ENCODE measurements at places on chromosomes 3 and 15.

DNA sequence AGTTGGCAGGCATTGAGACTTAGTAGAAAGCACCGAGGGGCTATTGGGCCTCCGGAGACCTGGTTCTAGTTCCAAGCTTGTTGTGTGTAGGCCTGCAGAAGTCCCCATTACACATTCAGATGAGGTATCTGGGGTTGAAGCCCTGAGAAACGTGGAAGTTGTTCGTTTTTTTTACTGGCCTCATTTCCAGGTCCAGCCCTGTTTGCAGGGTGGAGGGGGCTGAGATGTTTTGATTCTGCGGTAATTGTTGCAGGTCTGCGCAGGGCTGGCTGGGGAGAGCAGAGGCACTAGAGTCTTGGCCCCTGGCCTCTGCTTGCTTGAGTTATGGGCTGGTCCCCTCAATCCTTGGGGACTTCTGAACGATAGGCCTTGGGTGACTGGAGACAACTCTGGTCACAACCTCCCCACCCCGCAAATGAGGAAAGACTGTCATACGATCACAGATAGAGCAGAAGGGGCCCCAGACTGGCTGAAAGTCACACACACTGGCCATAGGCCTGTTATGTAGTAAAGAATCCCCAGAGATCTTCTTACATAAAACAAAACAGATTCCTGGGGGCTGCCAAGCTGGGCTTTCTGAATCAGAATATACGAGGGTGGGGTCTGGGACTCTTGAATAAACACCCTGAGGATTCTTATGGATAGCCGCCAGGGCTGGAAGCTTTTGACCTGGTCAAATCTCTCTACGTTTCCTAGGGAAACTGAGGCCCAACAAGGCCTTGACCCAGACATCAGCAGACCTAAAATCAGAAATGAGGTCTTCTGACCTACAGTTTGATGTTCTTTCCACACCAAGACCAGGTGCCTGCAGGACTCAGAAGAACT, 15.6 kb downstream of the KBTBD13 start:
- no peak for DNase-seq

- DNase-seq: no peak
Measured at GRCh38 chr15:69504352-69505040, 51.9 kb downstream of the RPLP1 start.

GRCh38 chr3:179020112-179020511, 51.5 kb downstream of the ZMAT3 start:
- DNase-seq: no peak

DNA sequence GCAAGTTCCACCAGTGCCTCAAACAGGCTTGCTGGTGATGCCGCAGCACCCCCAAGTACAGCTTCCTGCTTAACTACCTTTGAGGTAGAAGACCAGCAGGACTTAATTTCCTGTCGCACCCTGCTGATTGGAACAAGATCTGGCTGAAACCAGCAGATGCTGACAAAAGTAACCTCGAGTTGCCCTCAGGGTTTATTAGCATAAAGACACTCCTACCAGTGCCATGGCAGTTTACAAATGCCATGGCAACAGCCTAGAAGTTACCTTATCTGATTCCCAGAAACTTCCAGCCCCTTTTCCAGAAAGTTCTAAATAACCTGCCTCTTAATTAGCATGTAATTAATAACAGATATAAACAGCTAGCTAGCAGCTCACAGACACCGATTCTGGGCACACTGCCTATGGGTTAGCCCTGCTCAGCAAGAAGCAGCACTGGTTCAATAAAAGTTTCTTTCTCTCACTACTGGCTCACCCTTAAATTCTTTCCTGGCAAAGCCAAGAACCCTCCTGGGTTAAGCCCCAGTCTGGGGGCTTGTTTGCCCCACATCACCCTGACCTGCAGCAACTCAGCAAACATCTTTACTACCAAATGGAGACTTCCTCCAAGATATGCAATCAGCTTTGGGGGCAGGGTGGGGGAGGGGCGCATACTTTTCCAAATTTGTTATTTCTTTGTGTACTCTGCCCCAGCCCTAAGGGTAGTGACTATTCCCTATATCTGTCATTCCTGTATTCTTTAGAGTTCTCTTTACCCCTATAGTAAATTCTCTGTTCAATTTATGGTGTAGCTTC, 54.2 kb downstream of the MAP4 start:
- peak; percentile 35 for DNase-seq

GRCh38 chr3:105842449-105842848, 26.4 kb downstream of the CBLB start:
- DNase-seq: no peak

DNA sequence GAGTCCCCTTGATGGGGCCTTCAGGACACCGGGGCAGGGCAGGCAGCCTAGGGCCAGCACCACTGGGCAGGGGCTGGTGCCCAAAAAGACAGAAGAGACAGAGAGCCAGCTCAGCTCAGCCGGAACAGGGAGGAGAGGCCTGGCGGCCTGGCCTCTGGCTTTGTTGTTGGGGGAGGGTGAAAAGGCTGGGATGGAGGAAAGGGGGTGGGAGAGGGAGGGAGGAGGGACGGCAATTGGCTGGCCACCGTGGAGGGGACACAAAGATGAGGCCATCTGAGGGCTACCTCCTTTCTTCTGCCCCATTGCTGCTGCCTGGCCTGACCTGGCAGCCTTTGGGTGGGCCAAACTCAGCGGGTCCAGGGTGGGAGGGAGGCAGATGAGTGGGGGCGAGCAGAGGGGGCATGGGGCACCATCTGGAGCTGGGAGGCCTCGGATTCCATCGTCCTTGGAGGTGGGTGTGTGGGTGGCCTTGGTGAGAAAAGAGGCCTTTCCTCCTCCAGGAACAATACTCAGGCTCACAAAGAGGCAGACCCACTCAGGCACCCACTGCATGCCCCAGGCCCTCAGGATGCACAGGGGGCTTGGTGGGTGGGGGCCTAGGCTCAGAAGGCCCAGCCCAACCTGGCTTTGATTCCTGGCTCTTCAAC, 9.3 kb downstream of the EFCC1 start:
- no peak for DNase-seq

- DNase-seq: no peak
Measured at GRCh38 chr15:64921711-64922110, 10.0 kb downstream of the ANKDD1A start.

DNA sequence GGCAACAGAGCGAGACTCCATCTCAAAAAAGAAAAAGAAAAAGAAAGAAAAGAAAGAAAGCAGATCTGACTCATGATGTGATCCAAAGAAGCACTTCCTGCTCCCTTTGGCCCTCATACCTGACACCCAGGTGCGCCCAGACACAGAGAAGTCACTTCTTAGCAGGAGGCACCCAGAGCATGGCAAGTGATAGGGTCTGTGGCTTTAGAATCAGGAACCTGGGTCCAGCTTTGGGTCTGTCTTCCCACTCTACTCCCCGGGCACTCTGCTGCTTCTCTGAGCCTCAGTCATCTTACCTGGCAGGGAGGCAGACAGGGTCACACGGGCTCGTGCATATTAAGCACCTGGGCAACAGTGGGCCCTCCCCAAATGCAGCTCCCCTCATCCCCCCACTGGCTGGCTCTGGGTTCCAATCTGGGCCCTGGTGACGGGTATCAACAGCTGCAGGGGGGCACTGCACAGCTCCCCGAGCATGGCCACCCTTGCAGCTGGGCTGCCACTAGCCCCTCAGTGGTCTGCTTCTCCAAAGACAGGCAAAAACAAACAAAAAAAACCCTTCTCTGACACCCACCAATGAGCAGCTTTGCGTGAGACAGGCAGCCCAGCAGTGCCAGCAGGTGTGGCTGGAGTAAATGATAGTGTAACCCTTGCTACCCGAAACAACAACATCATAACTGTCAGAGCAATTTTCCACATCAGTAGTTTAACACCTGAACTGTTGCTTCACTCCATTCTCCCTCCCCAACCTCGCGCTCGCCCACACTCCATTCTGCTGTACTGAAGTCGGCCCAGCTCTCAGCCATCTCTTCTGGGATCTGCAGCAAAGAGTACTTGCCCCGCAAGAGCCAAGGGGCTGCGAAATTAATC, 99.8 kb downstream of the MEGF11 start:
- no peak for DNase-seq

DNA sequence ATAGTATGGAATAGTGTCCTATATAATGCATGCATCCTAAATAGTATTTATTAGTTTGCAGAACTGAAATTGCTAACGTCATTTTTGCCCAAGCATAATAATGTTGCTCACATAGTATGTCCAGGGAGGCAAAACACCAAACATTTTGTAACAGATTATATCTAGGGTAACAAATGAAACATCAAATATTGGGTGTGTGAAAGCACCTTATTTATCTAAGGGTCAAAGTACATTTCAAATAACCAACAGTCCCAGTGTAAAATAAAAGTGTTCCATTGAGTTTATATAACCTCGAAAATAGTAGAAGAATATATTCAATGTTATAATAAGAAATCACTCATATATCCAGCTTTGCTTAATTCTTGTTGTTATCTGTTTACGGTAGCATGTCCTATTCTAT, 363.1 kb downstream of the CADM2 start:
- no peak for DNase-seq

DNA sequence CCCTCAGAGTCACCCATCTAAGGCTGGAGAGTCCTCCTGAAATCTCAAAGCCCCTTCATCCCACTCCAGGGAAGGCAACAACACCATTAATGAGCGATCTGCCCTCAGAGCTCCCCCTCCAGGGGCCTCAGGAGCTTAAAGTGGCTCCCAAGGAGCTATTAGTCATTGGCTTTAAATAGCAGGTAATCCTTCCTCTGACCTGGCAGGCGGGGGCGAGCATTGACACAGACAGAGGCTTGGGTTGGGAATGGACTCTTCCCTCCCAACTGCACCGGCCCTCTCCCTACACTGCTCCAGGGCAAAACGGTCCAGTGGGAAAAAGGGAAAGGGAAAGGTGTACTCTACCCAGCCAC, 1.4 kb downstream of the MFGE8 start:
- DNase-seq: no peak

DNA sequence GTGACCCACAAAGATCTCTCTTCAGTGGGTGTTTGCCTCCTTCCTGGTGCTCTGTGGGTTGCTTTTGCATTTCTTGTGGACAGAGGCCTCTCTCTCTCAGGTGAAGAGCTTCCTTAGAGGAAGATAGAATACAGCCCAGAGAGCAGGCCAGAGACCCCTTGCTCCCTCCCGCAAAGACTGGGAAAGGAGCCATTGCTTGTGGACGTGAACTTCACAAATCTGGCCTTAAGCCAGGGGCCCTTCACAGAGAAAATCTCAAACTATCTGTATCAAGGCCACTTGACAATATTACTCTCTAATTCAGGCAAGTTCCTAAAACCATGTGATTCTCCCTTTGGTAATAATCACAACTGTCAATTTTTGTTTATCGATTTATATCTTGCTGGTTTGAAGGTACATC, 30.4 kb upstream of the CLK3 start:
- no peak for DNase-seq

GRCh38 chr15:66476535-66476934, 21.0 kb downstream of the SNAPC5 start:
- no peak for DNase-seq

DNA sequence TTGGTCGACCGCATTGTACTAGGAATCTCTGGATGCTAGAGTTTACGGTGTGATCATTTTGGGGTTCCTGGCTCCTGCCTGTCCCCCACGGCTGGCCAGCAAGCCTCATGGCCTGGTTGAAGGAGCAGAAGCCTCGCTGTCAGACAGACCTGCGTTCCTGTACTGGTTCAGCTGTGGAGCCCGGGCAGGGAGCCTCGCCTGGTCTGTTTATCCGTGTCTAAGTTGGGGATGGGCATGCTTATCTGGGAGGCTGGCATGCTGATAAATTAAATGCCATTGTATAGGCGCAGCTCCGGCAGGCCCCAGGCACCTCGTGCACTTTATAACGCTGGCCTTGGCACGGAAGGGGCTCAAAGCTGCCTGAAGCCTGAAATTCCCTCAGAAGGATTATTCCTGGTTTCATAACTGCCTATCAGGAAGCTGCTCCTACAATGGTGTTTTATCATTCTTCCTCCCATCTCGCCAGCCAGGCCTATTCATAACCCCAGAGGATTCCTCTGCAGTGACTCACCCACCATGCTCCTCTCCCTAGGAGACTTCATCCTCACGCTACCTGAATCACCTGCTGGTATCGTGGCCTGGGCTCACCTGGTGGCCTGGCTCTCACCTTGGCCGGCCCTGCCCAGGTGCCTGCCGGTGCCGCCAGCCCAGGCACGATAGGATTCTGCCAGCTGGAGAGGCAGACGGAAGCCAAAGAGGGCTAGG, 110.9 kb downstream of the ASB7 start:
- DNase-seq: no peak

GRCh38 chr3:197428952-197429351, 126.8 kb downstream of the BDH1 start:
- DNase-seq: no peak

GRCh38 chr3:81485444-81485865, 276.0 kb downstream of the GBE1 start:
- DNase-seq: no peak

GRCh38 chr15:78387246-78388037, 47.3 kb downstream of the CRABP1 start:
- no peak for DNase-seq

- DNase-seq: no peak
Measured at GRCh38 chr3:40445062-40445461, 12.1 kb upstream of the RPL14 start.

- DNase-seq: no peak
Measured at GRCh38 chr3:77915336-77915735, 875.4 kb downstream of the ROBO2 start.

DNA sequence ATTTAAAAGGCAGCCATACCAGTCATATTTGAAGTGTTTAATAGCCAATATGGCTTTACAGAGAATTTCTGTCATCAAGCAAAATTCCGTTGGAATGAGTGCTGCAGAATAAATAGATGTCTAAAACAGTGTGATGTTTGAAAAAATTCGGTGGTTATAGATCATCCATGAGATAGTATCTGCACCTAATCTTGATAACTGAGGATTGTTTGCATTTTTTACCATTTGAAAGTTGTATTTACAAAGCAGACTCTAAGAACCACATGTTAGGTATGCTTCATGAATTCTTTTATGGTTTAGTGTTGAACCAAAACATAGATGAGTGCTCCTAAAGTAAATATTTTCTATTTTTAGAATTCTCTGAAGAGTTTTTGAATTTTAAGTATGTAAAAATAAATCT, 476.1 kb downstream of the NAALADL2 start:
- no peak for DNase-seq

GRCh38 chr3:9416139-9416780, 18.8 kb downstream of the SETD5 start:
- no peak for DNase-seq

DNA sequence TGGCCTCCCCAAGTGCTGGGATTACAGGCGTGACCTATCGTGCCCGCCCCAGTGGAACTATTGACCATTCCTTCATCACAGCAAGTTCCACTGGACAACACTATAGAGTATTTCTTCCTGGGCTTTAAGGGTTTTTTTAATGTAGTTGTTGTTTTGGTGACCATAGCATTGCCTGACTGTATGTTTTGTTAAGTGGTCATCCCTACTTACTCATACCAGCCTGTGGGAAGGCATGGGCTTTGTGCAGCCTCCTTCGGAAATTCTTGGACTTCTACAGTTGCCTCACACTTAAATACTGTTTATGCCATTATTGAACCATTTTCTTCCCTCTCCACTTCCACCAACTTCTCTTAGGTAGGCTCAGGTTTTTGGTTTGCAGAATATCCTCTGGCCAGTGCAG, 19.9 kb upstream of the ALPK3 start:
- DNase-seq: no peak

GRCh38 chr3:194057570-194058188, 78.3 kb upstream of the HES1 start:
- DNase-seq: no peak

All from stimulated activated naive CD4-positive, alpha-beta T cell (primary cell).